ENCODE measurements at places on chromosomes 6 and 20. TPM values are rescaled to one million over a fixed set of nuclear protein-coding genes. Genes with fewer than 3 reads are reported as not detected.

JPH2 gene
- total RNA-seq = not detected

CCN6 gene
- not detected for total RNA-seq

GLYATL3 gene
- total RNA-seq = not detected

LKAAEAR1 gene
- not detected for total RNA-seq

EPHA7 gene
- 47.6 TPM for total RNA-seq

HLA-DOB gene
- total RNA-seq = 2.6 TPM

CST1 gene
- total RNA-seq = not detected

FNDC1 gene
- not detected for total RNA-seq

GRCh38 chr20:49483018-49483695 lies 689 bp upstream of the KCNB1 start:
- H3K27me3 ChIP-seq = peaks cover 68% of the 10 kb centered on the region
- H3K27ac ChIP-seq = no peak overlapping the region
- peak; percentile 69 for DNase-seq
- H3K4me3 ChIP-seq = peak overlapping the region; percentile 77
- H3K36me3 ChIP-seq = no peaks in the 10 kb centered on the region

DNA sequence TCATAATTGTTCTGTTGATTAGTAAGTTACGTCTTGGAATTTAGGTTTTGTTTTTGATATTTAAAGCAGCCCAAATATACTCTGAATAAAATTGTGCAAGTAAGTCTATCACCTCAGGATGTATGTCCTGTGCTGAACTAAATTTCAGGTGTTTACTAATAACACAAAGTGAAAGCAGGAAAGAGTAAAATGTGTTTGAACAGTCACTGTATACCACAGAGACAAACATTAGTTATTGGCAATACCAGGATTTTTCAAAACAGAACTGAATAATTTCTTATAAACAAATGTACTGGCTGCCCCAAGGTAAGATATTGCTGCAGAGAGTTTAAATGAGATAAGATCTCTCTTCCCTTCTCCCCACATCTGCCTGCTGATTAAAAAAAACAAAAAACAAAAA lies 404.7 kb upstream of the RUNX2 start:
- no peak overlapping the region for H3K27ac ChIP-seq
- no peaks in the 10 kb centered on the region for H3K36me3 ChIP-seq
- no peaks in the 10 kb centered on the region for H3K4me1 ChIP-seq
- no peak for DNase-seq

DNA sequence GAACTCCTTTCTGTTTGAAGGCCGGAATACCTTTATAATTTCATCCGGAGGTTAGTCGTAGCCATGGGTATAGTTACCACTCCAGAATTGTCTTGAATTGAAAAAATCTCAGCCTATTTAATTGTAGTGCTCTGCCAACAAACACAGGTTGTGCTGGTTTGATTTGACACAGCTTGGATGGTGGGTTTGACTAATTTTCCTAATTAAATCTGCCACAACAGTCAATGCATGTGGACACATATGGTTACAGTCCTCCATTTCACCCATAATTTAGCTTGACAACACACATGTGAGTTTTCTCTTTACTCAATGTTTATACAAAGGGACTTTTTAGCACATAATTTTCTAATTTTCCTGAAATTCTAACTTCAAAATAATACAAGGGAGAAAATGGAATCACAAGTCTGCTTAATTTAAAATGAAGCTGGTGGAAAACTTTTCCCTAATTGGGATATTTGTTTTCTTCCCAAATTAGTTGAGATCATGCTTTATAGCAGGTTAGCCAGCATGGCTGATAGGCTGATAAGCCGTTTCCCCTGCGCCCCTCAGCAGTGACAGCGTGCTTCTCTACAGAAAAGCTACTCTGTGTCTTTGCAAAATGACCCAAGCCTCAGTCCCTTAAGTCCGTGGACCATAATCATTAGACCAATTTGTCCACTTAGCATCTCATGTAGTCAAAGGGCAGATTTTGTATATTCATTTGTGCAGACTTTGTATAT lies 463.5 kb upstream of the FLRT3 start:
- no peaks in the 10 kb centered on the region for H3K27me3 ChIP-seq
- H3K27ac ChIP-seq = no peak overlapping the region
- peaks cover 4% of the 10 kb centered on the region for H3K4me1 ChIP-seq
- H3K36me3 ChIP-seq = no peaks in the 10 kb centered on the region
- no peak overlapping the region for H3K4me3 ChIP-seq

- H3K27me3 ChIP-seq = no peaks in the 10 kb centered on the region
- H3K36me3 ChIP-seq = no peaks in the 10 kb centered on the region
Measured at GRCh38 chr6:145865595-145865994, 51.0 kb upstream of the FBXO30 start.

GRCh38 chr6:99790679-99791078 lies 184.0 kb downstream of the PRDM13 start:
- DNase-seq = no peak
- H3K36me3 ChIP-seq = no peaks in the 10 kb centered on the region
- H3K27me3 ChIP-seq = no peaks in the 10 kb centered on the region
- H3K4me1 ChIP-seq = no peaks in the 10 kb centered on the region
- H3K4me3 ChIP-seq = no peak overlapping the region

GRCh38 chr6:165891320-165891719 lies 228.3 kb upstream of the PDE10A start:
- no peaks in the 10 kb centered on the region for H3K36me3 ChIP-seq
- H3K4me3 ChIP-seq = no peak overlapping the region
- H3K27ac ChIP-seq = no peak overlapping the region
- DNase-seq = no peak

GRCh38 chr6:27825025-27825793 lies 87.0 kb downstream of the OR2B2 start:
- peak overlapping the region; percentile 94 for H3K4me3 ChIP-seq
- H3K4me1 ChIP-seq = peaks cover 16% of the 10 kb centered on the region
- no peaks in the 10 kb centered on the region for H3K27me3 ChIP-seq
- H3K27ac ChIP-seq = peak overlapping the region; percentile 82
- no peak for DNase-seq

DNA sequence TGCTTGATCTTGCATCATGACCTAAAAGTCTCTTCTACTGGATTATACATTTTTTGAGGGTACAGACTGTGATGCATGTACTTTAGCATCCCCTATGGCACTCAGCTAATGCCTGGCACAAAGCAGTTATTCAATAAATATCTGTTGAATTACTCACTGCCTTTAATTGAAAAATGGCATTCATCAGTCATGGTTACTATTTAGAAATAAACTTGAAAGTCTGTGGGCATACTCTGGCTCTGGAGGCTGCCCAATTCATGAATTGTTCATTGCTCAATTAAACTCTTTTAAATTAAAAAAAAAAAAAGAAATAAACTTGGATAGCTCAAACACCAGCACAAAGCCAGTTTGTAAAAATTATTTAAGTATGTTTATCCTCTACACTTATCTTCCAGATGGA lies 40.0 kb downstream of the HEBP2 start:
- no peaks in the 10 kb centered on the region for H3K4me1 ChIP-seq
- H3K27me3 ChIP-seq = no peaks in the 10 kb centered on the region
- H3K4me3 ChIP-seq = no peak overlapping the region
- DNase-seq = no peak
- no peaks in the 10 kb centered on the region for H3K36me3 ChIP-seq

GRCh38 chr6:31821301-31822035 lies 6.1 kb upstream of the HSPA1B start:
- no peaks in the 10 kb centered on the region for H3K36me3 ChIP-seq
- peak overlapping the region; percentile 64 for H3K4me3 ChIP-seq
- DNase-seq = peak; percentile 74
- H3K4me1 ChIP-seq = peaks cover 9% of the 10 kb centered on the region
- no peak overlapping the region for H3K27ac ChIP-seq
- no peaks in the 10 kb centered on the region for H3K27me3 ChIP-seq

- H3K4me1 ChIP-seq = peaks cover 20% of the 10 kb centered on the region
- no peak overlapping the region for H3K4me3 ChIP-seq
- no peaks in the 10 kb centered on the region for H3K27me3 ChIP-seq
- DNase-seq = no peak
Measured at GRCh38 chr6:8831366-8832152, 396.2 kb upstream of the SLC35B3 start.

- no peaks in the 10 kb centered on the region for H3K27me3 ChIP-seq
- DNase-seq = no peak
- H3K4me3 ChIP-seq = no peak overlapping the region
- H3K27ac ChIP-seq = peak overlapping the region; percentile 67
- H3K36me3 ChIP-seq = no peaks in the 10 kb centered on the region
Measured at GRCh38 chr6:69813508-69813907, 16.7 kb upstream of the LMBRD1 start.

DNA sequence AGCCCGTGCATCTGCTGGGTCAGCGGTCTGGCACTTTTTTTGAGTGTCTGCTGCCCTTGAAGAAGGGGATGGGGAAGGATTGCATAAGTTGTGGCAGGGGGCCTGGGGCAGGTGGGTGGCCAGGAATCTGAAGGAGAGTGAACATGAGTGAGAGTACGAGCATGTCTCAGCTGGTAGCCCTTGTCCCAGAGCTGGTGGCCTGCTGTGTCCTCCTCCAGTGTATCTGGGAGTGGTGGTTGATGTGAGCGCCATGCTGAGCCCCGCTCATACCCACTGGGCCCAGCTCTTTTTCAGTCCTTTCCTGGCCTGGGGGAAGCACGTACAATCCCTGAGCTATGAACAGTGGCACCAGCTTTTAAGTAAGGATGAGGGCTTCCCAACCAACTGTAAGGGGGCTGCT lies 136.2 kb upstream of the AGPAT4 start:
- peaks cover 16% of the 10 kb centered on the region for H3K4me1 ChIP-seq
- H3K27me3 ChIP-seq = no peaks in the 10 kb centered on the region
- no peak for DNase-seq
- no peak overlapping the region for H3K27ac ChIP-seq

- peak overlapping the region; percentile 92 for H3K27ac ChIP-seq
- no peak overlapping the region for H3K4me3 ChIP-seq
- peaks cover 28% of the 10 kb centered on the region for H3K4me1 ChIP-seq
- peaks cover 17% of the 10 kb centered on the region for H3K36me3 ChIP-seq
Measured at GRCh38 chr6:109460161-109460829, 4.7 kb upstream of the MICAL1 start.

GRCh38 chr6:149032599-149033405 lies 284.7 kb upstream of the TAB2 start:
- no peak overlapping the region for H3K27ac ChIP-seq
- peaks cover 26% of the 10 kb centered on the region for H3K4me1 ChIP-seq
- no peak overlapping the region for H3K4me3 ChIP-seq
- DNase-seq = no peak
- no peaks in the 10 kb centered on the region for H3K27me3 ChIP-seq
- H3K36me3 ChIP-seq = no peaks in the 10 kb centered on the region

Measured in neural progenitor cell (in vitro differentiated cells).